ENCODE measurements at places on chromosomes 6 and 20.

GRCh38 chr20:3404402-3404801 lies 3.1 kb downstream of the DNAAF9 start:
- DNase-seq = no peak

GRCh38 chr6:12602951-12603672 lies 113.5 kb upstream of the PHACTR1 start:
- DNase-seq = no peak

DNA sequence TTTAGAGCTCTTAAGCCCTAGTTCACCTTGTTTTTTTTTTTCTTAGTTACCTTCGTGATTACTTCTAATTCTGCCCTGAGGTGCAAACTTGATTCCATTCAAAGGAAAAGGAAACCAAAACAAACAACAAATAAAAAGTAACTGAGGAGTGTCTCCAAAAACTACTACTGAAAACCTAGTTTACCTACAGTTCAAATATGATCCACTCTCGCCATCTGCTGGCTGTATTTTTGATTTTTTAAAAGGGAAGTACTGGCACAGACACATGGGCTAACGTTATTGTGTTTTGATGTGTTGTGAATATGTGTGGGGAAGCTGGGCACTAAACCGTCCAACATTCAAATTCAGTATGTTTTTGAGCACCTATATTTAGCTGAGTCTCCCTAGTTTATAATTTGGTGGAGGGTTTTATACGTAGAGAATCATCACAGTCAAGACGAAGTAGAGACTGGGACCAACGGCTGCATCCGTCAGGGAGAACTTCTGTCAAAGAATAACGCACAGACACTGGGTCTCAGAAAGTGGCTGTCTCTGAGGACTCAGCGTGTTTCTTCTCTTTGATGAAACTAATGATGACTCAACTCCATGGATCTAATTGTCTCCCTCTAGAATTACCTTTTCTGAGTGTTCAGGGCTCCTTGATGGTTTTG lies 373.5 kb upstream of the BTBD3 start:
- peak; percentile 58 for DNase-seq

DNA sequence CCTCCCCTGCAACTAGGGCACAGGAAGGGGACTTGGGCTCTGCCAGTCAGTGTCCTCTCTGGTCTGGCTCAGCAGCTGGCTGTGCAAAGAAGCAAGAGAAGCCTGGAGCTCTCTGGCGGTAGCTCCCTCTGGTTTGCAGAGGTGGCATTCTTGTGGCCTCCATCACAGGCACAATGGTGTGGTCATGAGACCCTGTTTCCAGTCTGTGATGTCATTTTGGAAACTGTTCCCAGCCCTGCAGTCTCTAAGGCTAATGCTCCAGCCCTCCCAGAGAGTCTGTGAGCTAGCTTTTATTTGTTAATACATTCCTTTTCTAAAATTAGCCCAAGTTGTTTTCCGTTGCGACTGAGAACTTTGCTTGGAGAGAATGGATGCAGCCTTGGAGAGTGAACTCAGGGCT lies 69.5 kb upstream of the FOXQ1 start:
- no peak for DNase-seq

GRCh38 chr6:22558288-22558882 lies 11.0 kb upstream of the HDGFL1 start:
- no peak for DNase-seq

DNA sequence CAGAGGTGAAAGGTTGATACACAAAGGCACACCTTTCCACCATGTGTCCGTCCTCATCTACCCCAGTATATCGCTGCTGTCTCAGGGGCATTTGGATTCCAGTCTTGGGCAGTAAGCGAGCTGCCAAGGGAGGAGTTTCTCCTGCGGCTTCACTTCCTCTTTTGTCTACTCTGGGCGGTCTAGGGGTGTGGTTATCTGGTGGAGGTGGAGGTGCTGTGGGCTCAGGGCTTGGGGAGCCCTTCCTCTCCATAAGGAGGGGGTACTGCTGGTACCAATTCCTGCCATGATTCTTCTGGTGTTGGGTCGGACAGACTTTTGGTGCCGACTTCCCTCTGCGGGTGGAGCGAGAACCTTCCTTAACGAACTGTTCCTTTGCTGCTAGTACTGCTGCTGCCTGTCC lies 31.9 kb upstream of the FABP7 start:
- no peak for DNase-seq

GRCh38 chr20:58461899-58462298 lies 53.3 kb downstream of the APCDD1L start:
- no peak for DNase-seq

DNA sequence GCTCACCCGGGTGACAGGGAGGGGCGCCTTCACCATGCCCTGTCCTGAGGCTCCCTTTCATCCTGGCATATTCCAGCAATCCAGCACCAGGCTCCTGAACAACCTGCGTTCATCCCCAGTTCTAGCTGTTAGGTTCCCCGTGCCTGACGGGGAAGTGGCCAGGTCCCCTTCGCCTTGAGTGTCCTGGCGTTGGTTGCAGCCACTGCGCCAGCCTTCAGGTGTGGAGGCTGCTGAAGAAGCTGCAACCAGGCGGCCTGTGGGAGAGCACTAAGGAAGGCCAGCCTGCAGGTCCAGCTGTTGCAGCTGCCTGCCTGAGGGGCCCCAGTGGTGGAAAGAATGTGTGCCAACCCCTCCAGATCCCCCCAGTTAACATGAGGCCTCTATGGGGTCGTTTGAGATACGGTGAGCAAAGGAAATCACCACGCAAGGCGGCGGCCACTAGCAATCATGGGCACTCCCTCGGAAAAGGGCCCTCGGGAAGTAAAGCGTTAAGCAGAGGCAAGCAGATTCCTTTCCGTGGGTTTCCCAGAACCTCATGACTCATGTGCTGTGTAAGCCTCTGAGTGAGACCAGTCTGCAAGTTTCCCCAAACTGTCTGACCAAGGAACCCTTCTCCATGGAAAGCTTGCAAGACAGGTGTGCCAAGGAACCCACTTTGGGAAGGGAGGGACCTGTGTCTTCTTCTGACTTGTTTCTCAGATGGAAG lies 320.8 kb downstream of the TAF4 start:
- no peak for DNase-seq

DNA sequence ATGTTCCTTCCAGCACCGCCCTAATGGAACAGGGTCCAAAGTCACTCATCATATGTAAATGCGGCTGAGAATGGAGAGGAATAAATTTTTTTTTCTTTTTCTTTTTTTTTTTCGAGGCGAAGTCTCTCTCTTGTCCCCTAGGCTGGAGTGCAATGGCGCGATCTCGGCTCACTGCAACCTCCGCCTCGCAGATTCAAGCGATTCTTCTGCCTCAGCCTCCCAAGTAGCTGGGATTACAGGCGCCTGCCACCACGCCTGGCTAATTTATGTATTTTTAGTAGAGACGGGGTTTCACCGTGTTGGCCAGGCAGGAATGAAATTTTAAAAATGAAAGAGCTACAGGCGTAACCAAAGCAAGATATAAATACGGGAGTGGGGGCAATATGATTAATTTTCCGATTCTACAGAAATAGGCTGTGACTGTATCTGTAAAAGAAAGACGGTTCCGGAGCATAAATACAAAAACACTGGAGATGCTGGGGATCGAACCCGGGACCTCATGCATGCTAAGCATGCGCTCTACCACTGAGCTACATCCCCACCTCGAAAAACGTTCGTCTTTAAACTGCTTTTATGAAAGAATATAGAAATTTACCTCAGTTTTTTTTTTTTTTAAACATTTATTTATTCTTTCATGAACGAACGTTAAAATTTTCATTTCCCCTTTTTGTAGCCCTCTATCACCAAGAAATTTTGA lies 132.2 kb downstream of the GPX5 start:
- peak; percentile 57 for DNase-seq

DNA sequence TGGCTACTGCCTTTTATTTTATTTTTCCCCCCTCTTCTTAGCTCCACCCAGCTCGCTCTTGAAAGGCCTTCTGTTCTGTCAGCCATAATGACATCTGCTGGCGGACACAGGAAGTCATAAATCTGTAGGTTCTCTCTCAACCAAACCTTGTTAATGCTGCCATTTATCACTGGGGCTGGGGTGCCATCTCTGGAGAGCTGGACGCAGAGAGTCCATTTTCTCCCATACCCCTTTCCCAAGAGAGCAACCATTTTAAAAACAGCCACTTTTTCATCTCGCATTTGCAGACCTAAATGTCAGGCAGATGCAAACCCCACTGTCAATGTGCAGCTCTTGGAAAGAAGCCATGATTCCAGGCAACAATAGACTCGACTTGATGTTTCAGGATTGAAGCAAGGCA lies 13.0 kb upstream of the TSHZ2 start:
- DNase-seq = no peak

- peak; percentile 83 for DNase-seq
Observed at GRCh38 chr6:35240838-35241801, 18.4 kb upstream of the ZNF76 start.

- DNase-seq = no peak
Observed at GRCh38 chr6:79841577-79842375, 105.6 kb downstream of the ELOVL4 start.

DNA sequence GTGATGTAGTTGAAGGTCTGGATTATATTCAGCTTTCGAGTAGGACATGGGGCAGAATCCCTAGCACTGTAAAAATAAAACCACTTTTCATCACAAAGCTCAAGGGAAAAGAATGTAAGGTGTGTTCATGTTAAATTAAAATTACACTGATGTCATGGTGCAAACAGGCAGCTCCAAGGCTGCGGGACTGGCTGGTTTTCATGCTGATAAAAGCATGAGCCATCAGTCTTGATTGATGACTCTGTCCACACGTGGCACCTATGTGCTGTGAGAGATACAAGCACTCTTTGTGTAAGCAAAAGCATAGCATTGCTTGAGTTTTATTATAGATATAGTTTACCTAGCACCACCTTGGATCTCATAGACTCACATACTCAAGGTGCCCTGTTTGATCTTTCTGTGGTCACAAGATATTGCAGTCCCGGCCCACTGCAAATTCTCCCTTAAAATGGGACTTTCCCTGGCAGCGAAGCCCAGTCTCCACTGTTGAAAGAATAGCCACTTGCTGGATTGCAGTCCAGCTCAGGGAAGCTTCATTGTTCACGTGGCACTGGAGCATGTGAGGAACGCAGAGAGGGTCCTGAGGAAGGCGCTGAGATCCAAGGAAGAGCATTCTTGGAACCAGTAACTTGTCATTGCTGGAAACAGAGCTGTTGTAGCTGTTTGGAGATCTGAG lies 90.6 kb downstream of the TIAM2 start:
- no peak for DNase-seq

DNA sequence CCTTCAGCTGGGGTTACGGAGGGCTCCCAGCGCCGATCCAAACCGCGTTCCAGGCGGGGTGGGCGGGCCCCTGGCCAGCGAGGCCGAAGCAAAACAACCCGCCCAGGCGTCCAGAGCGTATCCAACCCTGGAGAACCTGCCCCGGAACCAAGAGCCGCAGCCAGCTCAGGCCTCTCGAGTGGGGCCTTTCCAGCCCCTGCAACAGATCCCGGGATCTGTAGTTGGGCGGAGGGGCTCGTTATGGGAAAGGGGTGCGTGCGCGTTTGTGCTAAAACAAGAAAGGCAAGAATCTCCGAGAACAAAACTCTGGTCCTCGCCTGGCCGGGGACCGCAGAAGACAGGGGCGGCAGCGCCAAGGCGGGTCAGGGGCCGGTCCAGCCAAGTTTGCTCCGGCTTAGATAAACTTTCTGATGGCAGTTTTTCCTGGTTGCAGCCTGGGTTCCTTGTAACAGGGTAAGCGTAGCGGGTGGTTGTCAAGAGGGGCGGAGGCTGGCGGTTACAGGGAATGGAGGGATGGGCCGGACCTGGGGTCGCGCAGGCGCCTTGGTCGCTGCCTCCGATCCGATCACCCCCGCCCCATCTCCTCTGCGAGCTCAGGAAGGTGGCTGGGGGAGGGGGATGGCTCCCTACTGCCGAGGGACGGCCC lies 448 bp upstream of the RIN2 start:
- peak; percentile 96 for DNase-seq

DNA sequence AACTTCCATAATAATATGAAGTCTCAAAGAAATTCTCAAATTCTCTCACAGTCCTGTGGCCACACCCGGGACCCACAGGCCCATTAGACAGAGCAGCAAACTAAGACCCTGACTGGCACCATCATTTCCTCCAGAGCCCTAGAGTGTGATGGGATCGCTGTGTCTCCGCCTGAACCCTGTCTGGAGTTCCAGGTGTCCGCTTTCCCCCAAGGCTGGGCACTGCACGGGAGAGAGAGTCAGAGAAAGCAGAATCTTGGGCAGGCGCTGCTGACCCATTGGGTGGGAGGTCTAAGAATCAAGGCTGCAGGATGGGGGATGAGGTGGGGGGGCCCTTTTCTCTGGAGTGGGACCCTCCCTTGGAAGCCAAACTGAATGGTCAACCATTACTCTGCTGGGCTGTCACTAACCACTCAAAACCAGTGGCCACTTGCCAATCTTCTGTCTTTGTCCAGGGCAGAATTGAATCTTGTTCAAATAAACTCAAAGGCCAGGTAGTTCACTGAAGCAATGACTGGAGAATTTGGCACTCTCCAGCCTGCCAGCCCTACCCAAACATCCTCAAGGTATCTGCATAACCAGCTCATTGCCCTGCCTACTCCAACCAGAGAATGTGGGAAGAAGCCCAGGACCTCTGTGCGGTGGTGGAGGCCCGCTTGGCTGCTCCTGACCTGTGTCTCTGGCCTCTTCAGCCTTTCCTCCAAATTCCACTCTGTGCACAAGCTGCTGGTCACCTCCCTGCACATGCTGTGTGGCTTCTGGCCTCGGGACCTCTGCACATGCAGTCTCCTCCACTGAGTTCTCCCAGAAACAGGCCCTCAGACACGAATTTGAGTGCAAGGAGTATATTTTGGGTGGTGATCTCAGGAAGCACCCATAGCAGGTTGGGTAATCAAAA lies 141.1 kb downstream of the CEBPB start:
- no peak for DNase-seq

DNA sequence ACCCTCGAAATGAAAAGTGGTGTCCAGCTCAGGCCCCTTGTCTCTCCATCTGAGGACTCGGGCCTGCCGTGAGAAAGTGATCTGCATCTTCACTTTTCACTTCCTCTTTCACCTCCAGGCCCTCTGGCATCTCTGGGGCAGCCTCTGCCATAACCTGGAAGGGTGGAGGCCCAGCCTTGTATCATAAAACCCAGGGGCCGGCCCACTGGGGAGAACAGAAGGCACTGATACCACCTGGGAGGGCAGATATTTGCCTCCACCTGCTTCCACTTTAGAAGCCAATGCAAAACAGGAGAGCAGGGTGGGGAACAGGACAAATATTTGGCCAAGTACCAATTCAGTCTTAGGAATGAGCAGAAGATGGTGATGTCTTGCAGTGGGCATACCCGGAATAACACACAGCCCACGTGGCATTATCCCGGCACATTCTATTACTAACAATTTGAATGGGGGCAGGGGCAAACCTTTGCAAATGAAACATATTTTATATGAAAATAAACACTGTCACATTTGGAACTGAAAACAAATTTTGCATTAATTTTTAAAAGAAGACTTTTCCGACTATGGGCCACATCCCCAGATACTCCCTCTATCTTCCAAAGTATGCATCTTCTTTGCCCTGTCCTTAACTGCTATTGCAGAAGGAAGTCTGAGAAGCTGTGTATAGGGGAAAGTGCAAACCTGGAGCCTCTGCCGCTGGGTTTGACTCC lies 69.2 kb upstream of the TBC1D7 start:
- no peak for DNase-seq

GRCh38 chr6:121389419-121389818 lies 46.0 kb upstream of the GJA1 start:
- no peak for DNase-seq

- DNase-seq = no peak
Observed at GRCh38 chr6:48069280-48069679, 41.7 kb downstream of the PTCHD4 start.

GRCh38 chr6:44110005-44110676 lies 17.1 kb downstream of the MRPL14 start:
- DNase-seq = no peak

- no peak for DNase-seq
Observed at GRCh38 chr20:46343975-46344357, 35.7 kb upstream of the CDH22 start.

GRCh38 chr6:117227245-117227962 lies 38.0 kb upstream of the VGLL2 start:
- DNase-seq = no peak
